ENCODE measurements at places on chromosomes 6 and 20. TPM values are rescaled to one million over a fixed set of nuclear protein-coding genes. Genes with fewer than 3 reads are reported as not detected.

POPDC3 gene
- 45.1 TPM for total RNA-seq

NOTCH4 gene
- total RNA-seq, result 0.65 TPM

PNLDC1 gene
- not detected for total RNA-seq

MCUR1 gene
- 13.6 TPM for total RNA-seq

THBS2 gene
- 124 TPM for total RNA-seq

ECT2L gene
- not detected for total RNA-seq

UNC93A gene
- not detected for total RNA-seq

MYO6 gene
- 10.9 TPM for total RNA-seq

PRSS16 gene
- total RNA-seq, result not detected

DSN1 gene
- total RNA-seq, result 18.3 TPM

TFAP2C gene
- total RNA-seq, result 12.3 TPM

SIRPB2 gene
- not detected for total RNA-seq

C6orf58 gene
- not detected for total RNA-seq

IPCEF1 gene
- not detected for total RNA-seq

AK9 gene
- 7.2 TPM for total RNA-seq

ACSS1 gene
- total RNA-seq, result 1.1 TPM

TMEM217 gene
- 4.6 TPM for total RNA-seq

TSPO2 gene
- total RNA-seq, result not detected

MDFI gene
- total RNA-seq, result 1.4 TPM

MLN gene
- total RNA-seq, result not detected

EIF6 gene
- 183 TPM for total RNA-seq

TBC1D20 gene
- total RNA-seq, result 51.4 TPM
